ENCODE measurements at places on chromosomes 7 and 10.

DNA sequence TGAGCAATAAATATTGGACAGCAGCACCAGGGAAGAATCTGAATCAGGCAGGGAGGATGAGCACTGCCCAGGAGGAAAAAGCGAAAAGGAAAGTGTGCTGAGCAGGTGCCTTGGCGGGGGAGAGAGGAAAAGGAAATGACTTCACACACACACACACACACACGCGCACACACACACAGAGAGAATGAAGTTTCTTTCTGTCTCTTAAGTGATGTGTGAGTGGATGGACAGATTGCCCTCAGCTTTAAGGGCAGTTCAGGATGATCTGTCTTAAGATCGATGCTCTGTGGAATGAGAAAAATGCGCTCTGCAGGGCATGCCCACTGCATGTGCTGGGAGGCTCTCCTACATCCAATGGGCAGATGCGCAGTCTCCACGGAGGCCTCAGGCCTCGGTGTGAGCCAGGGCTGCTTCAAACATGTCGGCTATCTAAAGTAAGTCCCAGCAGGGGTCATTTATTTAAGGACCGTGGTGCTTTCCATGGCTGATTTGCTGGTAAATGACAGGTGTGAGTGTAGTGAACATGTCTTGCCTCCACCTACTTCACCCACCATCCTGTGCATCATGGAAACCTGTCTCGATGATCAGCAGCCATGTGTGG lies 2.5 kb upstream of the ACBD5 start:
- peak; percentile 60 for DNase-seq

GRCh38 chr7:83947260-83947659 lies 247.3 kb downstream of the SEMA3A start:
- DNase-seq: no peak

DNA sequence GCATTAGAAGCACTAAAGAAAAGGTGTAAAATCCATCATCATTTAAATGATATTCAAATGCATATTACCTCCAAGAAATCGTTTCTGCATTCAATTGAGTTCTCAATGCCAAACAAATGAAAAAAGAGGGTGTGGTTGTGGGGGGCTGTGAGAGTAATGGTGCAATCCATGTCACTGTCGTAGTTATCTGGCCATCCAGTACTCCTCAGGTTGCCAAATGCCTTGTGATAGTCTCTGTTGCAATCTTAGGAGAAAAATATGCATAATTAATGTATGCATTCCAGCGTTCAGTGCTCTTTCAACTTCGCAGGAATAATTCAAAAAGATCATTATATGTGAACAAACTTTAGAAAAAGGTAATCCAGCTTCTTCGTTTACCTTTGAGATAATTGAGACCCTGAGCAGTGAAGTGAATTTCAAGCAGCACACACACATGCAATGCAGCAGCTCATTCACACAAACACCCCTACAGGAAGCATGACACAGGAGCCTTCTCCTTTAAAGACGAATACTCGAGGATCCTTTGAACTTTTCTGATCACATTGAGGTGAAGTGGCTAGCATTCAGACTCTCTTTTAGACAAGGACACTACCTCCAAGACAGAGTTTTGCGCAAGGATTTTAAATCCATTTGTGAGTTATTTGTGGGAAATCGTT lies 73.4 kb downstream of the OR13A1 start:
- DNase-seq: no peak

- DNase-seq: no peak
Measured at GRCh38 chr7:76225379-76225778, 23.7 kb downstream of the SRRM3 start.

DNA sequence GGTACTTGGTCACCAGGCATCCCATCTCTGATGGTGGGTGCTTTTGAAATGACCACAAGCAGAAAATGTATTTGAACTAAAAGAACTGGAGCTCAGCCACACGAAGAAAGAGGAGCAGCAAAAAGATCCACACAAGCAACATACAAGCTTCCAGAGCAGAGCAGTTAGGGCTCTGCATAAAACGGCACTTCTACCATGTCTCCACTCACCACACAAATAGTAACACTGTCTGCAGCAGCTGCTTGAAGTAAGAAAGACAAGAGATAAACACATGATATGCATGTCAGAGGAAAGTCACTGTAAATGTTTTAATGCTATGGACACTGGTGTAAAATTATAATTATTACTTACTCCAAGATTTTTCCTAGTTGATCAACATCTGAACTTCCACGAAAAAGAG lies 32.5 kb upstream of the FAM133B start:
- DNase-seq: no peak

DNA sequence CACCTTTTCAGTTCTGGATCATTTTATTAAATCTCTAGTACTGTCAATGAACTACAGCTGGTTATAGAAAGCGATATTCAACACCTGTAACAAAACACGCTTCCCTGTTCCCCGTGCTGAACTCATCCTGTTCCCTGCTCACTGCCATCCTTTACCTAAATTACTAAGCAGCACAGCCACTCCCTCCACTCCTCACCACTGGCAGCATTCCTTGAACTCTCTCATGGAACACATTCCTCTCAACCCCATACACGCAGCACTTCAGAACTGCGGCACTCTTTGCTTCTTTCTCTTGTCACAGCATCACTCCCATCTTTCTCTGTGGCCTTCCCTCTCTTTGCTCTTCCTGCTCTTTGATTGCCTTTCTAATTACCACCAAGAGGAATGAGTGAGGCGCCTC lies 27.4 kb downstream of the RELN start:
- no peak for DNase-seq

GRCh38 chr10:59980356-59980755 lies 74.0 kb upstream of the CCDC6 start:
- no peak for DNase-seq

GRCh38 chr7:139044813-139045794 lies 9.3 kb upstream of the ZC3HAV1L start:
- DNase-seq: no peak

- DNase-seq: peak; percentile 78
Measured at GRCh38 chr7:37208528-37208927, 240.1 kb downstream of the ELMO1 start.

- no peak for DNase-seq
Measured at GRCh38 chr10:62081341-62082270, 180.1 kb downstream of the ARID5B start.

DNA sequence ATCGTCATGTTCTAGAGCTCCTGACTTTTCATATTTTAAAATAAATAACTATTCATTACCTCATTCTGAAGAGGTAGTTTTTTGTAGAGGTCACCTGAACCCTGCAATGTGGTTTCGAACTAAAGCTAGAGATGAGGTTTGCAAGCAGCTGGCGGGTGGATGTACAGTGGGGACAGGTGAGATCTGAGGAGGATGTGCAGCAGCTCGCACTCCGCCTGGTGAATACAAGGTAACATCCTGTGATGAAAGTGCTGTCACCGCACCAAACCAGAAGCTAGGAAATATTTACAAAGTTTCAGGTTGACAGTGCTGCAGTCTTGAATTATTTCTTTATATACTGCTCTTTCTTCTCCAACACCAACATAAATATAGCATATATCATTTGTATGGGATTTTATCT lies 26.5 kb downstream of the NDUFB2 start:
- no peak for DNase-seq

DNA sequence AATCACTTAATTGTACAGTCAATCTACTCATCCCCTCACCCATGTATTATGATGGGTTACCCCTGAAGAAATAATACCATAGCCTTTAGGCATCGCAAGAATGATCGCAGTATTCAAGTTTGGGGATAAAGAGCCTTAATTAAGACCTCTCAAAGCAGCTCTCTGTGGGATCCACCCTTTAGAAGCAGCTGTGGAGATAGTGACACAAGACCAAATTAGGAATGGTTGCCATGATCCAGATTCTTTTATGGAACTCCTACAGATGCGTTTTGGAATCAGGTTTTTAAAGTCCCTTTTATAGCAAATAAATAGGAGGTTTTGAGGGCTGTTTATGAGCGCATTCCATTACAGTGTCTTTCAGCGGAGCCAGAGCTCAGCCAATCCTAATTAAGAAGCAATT lies 12.2 kb downstream of the TES start:
- no peak for DNase-seq

DNA sequence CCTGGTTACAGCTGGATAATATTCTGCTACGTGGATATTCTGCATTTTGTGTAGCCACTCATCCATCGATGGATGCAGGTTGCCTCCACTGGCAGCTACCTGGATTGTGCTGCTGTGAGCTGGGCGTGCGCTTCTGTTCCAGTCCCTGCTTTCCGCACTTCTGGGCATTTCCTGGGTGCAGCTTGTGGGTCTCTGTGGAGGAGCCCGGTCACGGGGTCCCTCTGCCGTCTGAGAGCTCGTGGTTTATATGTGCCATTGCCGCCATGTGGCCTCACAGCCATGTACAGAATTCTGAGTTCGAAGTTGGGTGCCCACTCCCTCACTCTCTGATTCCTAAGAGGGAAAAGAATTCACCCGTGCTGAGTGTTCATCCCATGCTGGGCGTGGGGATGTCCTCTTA lies 38.3 kb downstream of the JAKMIP3 start:
- DNase-seq: peak; percentile 43

DNA sequence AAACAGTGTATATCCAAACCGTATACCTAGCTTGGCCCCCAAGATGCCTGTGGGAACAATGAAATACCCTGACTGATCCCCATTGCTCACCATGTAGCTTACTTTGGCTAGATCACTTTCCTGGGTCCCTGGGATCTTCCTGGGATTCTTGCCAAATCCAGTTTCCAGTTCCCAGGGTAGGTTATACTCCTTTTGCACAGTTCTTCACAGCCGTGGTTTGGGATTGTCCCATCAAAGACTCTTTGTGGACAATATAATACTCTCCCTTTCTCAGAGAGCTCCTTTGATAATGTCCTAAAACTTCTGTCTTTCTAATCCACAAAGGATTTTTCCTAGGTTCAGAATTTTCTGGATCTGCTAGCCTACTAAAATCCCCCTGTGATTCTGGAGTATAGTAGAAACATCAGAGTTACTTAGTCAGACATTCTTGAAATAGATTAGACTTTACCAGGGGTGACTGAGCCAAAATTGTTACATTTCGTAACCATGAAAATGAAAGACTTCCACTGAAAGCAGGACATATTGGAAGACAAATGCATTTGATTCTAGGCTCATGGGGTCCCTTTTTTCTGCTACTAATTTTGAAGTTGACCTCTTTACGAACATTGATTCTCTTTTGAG lies 388.3 kb upstream of the ETV1 start:
- DNase-seq: no peak

GRCh38 chr7:46713868-46714596 lies 793.0 kb upstream of the IGFBP3 start:
- peak; percentile 58 for DNase-seq

DNA sequence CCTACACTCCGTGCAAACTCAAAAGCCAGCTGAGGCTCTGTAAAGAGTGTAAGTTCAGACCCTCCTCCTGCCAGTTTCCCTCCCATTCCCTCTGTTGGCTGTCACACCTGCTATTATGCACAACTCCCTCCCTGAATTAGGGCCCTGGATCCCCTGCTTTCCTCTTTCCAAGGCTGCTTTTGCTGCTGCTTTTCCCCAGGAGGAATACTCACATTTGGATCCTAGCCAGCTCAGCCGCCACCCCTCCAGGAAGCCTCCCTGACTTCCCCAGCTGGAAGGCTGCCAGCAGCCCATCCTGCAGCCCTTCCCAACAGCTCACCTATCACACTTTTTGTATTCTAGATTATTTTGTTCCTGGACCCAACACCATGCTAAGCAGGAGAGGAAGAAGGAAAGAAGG lies 40.9 kb upstream of the WDR11 start:
- DNase-seq: no peak

DNA sequence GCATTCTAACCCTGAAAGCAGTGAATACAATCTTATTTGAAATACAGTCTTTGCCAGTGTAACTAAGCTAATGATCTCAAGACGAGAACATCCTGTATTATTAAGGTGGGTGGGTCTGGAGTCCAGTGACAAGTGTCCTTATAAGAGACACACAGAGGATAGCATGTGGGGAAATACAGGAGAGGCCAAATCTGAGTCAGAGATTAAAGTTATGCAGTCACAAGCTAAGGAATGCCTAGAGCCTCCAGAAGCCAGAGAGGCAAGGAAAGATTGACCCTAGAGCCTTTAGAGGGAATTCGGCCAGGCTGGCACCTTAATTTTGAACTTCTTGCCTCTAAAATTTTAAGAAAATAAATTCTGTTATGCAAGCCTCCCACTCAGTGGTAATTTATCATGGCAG lies 87.5 kb upstream of the HGF start:
- DNase-seq: no peak

- no peak for DNase-seq
Measured at GRCh38 chr7:19526639-19527038, 182.2 kb downstream of the POLR1F start.
